ENCODE measurements at places on chromosomes 13 and 19. TPM values are rescaled to one million over a fixed set of nuclear protein-coding genes. Genes with fewer than 3 reads are reported as not detected.

DAND5 gene
- not detected for polyA plus RNA-seq

- DNase-seq = no peak
These were observed 189.3 kb downstream of the TM9SF2 start for GRCh38 chr13:99690426-99691174.

SYDE1 gene
- polyA plus RNA-seq = 25.0 TPM

GRCh38 chr13:84741253-84741652 is 859.0 kb upstream of the SLITRK1 start:
- DNase-seq = no peak

DNA sequence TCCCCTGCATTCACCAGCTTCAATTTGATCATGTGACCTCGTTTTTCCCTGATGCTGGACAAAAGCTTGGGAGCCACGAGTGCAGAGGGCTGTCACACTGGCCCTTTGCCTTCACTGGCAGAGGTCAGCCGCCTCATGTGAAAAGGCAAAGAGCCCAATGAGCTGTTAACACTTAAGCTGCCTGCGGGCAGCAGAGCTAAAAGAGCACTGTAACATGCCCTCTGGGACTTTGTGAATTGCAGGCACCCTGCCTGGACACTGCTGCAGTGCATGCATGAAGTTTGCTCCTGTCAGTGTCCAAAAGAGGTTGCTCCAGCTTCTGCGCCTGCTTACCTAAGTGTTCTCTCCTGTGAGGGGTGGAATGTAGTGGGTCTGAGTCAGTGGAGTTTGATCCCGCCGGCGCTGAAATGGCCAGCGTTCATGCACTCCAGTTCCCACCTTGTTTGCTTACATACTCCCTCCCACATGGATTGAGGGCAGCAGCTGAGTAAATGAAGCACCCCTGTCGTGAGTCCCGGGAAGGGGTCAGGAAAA is 193.7 kb downstream of the RFC3 start:
- no peak for DNase-seq

DNA sequence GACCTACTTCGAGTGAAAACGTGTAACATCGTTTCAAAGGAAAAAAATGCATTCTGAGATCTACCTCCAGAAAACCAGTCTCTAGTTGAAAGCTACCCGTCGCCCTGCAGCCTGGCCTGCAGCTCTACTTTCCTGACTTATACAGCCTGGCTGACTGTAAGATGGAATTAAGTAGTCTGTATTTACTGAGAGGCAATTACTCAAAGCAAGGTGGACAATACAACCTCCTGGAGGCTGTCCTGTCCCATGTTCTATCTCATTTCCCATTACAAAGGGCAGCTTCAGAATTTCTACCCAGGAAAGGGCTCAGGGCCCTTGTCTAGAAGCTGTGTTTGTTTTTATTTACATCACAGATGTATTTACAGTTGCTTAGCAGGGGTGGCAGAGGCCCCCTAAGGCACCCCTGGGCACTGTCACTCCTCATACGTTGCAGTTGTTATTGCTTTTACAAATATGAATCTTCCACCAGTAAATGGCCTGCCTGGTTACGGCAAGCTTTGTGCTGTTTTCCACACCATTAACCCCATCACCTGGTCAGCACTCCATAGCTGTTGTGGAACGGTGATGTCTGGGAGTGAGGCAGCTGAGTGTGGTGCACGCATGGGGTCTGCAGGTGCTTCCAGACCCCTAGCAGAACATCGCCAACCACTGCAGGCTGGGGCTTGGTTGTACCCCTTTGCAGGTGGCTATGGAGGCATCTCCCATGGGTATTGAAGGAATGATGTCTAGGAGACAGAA is 46.3 kb upstream of the MTIF3 start:
- no peak for DNase-seq

ZNF416 gene
- polyA plus RNA-seq = 9.4 TPM

IL11 gene
- 1.6 TPM for polyA plus RNA-seq

GRCh38 chr13:28573595-28574373 is 78.9 kb upstream of the FLT1 start:
- no peak for DNase-seq

DNA sequence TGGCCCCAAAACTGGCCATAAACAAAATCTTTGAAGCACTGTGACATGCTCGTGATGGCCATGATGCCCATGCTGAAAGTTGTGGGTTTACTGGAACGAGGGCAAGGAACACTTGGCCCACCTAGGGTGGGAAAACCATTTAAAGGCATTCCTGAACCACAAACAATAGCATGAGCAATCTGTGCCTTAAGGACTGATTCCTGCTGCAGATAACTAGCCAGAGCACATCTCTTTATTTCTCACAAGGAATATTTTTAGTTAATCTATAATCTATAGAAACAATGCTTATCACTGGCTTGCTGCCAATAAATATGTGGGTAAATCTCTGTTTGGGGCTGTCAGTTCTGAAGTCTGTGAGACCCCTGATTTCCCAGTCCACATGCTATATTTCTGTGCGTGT is 10.3 kb upstream of the ZNF726 start:
- DNase-seq = no peak

All from right renal pelvis (tissue), 4 donors.